Stimulated activated CD4-positive, alpha-beta T cell treated with anti-CD3 and anti-CD28 coated beads, TNF-alpha, amount 100 ng/mL, for 1 hour (primary cell): ENCODE measurements at places on chromosomes 5 and 9.

- DNase-seq: no peak
Observed at GRCh38 chr5:153546566-153546965, 56.1 kb downstream of the GRIA1 start.

DNA sequence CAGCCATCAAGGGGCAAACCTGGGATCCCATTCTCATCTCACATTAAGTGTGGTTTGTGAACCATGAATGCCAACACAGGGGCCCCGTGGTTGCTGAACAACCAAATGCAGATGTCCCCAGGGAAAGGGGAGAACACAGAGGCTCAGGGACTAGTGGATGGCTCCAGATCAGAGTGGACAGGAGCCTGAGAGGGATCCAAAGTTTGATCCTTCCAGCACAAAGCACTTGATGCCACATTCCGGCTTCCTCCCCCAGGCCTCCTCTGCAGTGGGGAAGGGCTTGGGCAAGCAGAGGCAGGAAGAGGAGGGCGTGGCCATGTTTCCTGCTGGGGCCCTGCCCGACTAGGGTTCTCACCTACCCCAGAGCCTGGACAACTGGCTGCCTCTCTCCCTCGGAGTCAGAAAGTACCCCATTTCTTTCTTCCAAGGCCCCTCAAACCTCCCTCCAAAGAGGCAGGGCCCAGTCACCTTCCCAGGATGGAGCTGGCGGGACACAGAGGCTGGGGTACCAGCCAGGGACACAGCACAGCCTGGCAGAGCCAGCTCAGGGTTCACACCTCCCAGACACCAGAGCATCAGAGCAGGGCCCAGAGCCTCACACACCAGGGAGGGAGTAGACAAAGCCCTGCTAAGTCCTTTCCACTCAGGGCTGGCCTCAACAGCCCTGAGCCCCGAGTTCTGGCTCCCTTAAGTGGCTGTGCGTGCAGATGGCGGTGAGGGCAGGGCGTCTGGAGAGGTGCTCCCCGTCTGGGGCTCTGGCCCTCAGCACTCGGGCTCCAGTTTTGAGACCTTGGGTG is 4.3 kb upstream of the RNF44 start:
- no peak for DNase-seq

- no peak for DNase-seq
Observed at GRCh38 chr9:94799578-94800264, 73.2 kb downstream of the AOPEP start.

- no peak for DNase-seq
Observed at GRCh38 chr9:105833271-105833975, 139.1 kb downstream of the TMEM38B start.

GRCh38 chr5:103617913-103618312 is 55.3 kb upstream of the NUDT12 start:
- DNase-seq: no peak

DNA sequence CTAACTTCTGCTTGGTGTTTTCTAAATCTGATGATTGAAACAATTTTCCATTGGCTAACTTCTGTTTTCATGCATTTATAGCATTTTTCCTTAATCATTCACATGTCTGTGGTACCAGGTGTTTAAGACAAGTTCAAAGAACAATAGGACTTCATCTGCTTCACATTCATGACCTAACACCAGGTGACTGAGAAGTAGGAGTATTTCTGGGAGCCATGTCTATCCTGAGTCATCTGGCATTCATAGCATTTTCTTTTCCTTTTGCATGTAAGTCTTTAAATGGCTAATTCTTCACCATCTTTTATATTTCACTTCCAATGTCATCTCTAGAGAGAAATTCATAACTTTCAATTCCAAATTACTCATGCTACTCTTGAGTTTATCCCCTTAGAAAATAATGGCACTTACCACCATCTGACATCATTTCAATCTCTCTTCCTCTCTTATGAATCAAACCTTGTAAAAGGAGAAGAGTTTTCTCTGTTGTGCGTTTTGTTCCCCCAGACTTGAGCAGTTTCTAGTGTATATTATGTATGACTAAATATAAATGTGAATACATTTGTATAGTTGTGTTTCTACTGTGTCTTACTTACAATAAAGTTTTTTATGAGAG is 1196.1 kb upstream of the CDH9 start:
- DNase-seq: no peak

GRCh38 chr9:6184749-6185645 is 30.6 kb upstream of the IL33 start:
- no peak for DNase-seq

DNA sequence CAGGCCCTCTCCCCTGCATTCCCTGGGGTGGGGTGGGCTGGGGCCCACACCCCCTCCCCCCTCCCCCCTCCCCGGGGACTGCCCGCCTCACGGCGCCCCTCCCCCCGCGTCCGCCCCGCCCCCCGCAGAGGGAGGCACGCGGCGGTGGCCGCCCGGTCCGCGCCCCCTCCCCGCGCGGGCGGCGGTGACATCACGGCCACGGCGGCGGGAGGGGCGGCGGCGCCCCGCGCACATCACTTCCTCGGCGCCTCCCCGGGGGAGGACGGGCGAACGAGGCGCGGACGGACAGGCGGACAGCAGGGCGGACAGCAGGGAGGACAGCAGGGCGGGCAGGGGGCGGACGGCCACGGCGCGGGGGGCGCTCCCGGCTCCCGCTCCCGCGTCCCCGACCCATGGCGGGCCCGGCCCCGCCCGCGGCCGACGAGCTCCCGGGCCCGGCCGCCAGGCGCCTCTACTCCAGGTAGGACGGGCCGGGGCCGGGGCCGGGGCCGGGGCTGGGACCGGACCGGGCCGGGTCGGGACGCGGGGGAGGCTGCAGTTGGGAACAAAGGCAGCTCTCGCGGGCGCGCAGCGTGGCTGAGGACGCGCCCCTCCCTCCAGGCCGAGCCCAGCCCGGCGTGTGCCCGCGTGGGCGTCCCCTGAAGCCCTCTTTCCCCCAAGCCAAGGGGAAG is at the start of gene GPSM1:
Gene GPSM1, plus strand, starts transcription at position 236 of the 671 bp plus-strand sequence. Its CDS starts 157 bp downstream, at position 393.
- no peak for DNase-seq

DNA sequence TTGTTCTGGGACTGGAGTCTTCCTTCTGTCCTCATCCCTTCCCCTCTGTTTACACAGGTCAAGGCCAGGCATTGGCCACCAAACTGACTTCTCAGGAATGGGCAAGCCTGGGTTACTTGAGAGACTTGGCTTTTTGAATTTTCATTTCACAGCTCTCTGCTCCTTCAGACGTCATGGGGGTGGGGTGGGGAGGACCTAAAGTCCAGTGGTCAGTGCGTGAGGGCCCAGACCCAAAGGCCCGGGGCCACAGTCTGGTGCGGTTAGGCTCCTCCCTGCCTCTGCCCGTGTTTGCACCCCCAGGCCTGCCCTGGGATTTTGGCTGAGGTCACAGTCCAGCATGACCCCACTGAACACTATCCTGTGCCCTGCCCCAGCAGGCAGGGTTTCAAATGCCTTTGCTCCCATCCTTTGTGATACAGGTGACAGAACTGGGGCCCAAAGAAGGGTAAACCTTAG is 4.1 kb upstream of the CXXC5 start:
- DNase-seq: no peak

- DNase-seq: no peak
Observed at GRCh38 chr9:107219486-107220077, 63.5 kb upstream of the RAD23B start.

- no peak for DNase-seq
Observed at GRCh38 chr5:179698935-179699615, at the start of gene CANX. Gene CANX (plus strand): TSS chr5:179698967. CDS start chr5:179705682, 6,715 bp downstream.

- no peak for DNase-seq
Observed at GRCh38 chr9:22700171-22700570, 253.5 kb downstream of the DMRTA1 start.

- DNase-seq: no peak
Observed at GRCh38 chr5:107952450-107952849, 281.7 kb upstream of the EFNA5 start.

- no peak for DNase-seq
Observed at GRCh38 chr9:115628426-115628825, 510.5 kb upstream of the TNC start.

- no peak for DNase-seq
Observed at GRCh38 chr9:110316261-110317075, 21.2 kb downstream of the TXNDC8 start.

GRCh38 chr5:99032234-99033013 is 103.6 kb upstream of the CHD1 start:
- no peak for DNase-seq

DNA sequence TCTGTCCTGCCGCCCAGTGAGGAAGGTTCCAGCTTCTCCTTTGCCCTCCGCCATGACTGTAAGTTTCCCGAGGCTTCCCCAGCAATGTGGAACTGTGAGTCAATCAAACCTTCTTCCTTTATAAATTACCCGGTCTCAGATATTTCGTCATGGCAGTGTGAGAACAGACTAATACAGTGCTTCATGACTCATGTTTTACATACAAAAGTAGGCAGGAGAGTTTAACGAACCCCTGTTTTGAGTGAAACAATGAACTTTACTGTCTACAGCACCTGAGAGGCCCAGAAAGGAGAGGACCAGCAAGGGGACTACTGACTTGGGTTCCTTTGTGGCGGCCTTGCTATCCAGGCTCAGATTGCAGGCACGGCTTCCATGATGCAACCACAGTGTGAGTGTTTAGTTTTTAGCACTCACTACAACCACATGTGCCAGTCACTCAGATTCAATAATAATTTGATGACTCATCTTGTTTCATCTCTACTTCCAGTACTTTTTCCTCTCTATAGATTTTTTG is 139.1 kb upstream of the CLINT1 start:
- no peak for DNase-seq

- no peak for DNase-seq
Observed at GRCh38 chr5:36442352-36442751, 140.7 kb upstream of the RANBP3L start.

- no peak for DNase-seq
Observed at GRCh38 chr9:114592356-114592755, 4.8 kb downstream of the ATP6V1G1 start.

- DNase-seq: no peak
Observed at GRCh38 chr9:115349542-115349941, 231.6 kb upstream of the TNC start.

DNA sequence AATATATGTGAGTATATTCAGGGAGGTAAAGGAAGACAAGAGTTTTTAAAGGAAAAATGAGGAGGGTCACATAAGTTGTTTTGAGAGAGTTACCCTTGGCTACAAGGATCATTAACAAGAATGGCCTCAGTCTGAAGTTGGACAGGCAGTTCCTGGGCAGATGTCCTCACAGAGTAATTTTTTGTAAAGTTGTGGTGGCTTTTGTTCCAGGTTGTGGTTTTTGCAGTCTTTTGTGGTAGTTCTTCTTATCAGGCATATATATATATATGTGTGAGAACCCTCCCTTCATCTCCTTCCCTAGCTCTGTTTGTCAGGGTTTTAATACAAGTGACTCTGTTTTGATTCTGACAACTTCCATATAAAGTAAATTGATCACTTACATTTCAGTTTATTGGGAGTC is 60.0 kb downstream of the CSNK1G3 start:
- no peak for DNase-seq

- DNase-seq: no peak
Observed at GRCh38 chr5:65825408-65826328, 100.7 kb upstream of the ERBIN start.

DNA sequence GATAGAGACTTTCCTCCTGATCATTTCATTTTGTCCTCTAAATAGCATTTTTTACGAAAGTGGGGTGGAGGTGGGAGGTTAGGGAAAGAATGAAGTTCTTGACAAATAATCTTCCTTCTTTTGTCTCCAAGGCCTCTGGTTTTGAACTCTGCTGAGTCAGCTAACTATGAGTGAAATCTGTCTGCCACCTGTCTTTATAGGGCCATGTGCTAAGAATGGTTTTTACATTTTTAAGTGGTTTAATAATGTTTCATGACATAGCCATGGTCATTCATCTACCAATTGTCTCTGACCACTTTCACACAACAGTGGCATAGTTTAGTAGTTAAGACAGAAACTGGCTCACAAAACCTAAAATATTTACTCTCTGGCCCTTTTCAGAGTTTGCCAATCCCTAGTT is 7.6 kb downstream of the MAN2A1 start:
- DNase-seq: no peak

DNA sequence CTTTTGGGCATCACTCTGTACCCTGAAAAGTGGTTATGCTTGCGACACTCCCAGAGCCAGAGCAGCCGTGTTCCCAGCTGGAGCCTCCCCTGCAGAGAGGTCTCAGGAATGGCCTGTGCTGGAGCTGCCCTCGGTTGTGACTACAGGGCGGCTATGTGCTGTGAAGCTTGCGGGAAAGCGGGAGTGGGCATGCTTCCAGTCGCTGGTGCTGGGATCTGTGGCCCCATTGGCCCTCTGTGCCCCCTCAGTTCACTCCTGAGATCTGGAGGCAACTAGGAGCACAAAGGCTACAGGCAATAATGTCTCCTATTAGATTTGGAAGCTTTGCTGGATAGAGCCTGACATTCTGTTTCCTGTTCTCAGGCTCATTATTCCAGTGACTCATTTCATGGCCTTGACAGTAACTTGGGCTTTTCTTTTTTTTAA is 56.9 kb downstream of the GPR107 start:
- DNase-seq: no peak

DNA sequence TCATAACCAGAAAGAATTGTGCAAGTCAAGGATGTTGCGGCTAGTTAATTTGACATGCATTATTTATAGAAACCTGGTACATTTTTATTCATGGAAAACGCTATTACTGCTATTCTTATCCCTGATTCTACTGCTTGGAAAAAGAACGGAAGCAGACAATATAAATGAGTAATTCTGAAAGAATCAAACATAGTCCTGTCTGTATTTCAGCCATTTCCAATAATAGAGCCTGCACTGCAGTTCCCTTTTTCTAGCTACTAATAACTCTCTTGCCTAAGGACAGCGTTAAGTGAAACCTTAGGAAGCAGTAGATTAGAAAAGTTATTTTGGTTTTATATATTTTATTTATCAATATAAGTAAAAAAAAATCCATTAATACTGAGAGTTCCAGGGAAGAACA is 414.9 kb downstream of the CYLC2 start:
- no peak for DNase-seq

DNA sequence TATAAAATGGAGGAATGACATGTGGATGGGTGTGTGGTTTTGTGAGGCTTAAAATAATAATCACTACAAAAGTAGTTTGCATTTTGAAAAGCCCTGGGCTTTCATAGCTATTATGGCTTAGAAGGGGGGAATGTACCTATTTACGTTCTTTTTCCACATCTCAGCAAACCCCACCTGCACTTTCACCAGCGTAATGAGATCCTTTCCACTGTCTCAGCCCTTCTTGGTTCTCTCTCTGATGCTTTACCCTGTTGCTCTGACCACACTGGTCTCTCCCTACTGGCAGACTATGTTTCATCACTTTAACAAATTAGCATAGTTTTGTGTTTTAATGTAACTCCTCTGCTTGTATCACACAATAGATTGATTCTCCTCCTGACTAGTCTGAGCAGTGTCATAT is 234.6 kb downstream of the DMRT2 start:
- no peak for DNase-seq

GRCh38 chr5:91092859-91093783 is 290.0 kb downstream of the ARRDC3 start:
- DNase-seq: no peak

- DNase-seq: no peak
Observed at GRCh38 chr9:4420351-4420750, 69.9 kb upstream of the SLC1A1 start.

GRCh38 chr5:114858665-114859437 is 310.9 kb downstream of the TRIM36 start:
- no peak for DNase-seq
